ENCODE measurements at places on chromosomes 11 and 22. TPM values are rescaled to one million over a fixed set of nuclear protein-coding genes. Genes with fewer than 3 reads are reported as not detected.

The ACER3 gene
- 17.3 TPM for total RNA-seq

DNA sequence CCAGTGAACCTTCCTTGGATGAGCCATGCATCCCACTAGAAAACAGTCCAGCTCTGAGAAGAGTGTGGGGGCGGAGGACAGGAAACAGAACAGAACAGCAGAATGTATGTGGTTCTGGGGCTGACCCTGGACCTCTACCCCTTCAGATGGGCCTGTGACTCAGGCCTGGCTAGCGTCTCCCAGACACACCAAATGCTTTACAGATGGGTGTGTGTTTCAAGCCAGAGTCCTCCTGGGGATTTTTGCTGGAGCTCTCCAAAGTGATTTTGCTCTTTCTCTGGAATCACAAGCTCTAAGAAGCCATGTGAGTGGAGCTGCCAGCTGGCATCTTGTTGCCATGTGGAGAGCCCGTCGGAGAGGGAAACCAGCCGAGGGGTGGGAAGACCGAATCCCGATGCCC lies 13.2 kb upstream of the C1QTNF4 start:
- H3K36me3 ChIP-seq = no peaks in the 10 kb centered on the region
- H3K4me1 ChIP-seq = no peaks in the 10 kb centered on the region
- no peak overlapping the region for H3K27ac ChIP-seq
- DNase-seq = no peak
- H3K27me3 ChIP-seq = no peaks in the 10 kb centered on the region

DNA sequence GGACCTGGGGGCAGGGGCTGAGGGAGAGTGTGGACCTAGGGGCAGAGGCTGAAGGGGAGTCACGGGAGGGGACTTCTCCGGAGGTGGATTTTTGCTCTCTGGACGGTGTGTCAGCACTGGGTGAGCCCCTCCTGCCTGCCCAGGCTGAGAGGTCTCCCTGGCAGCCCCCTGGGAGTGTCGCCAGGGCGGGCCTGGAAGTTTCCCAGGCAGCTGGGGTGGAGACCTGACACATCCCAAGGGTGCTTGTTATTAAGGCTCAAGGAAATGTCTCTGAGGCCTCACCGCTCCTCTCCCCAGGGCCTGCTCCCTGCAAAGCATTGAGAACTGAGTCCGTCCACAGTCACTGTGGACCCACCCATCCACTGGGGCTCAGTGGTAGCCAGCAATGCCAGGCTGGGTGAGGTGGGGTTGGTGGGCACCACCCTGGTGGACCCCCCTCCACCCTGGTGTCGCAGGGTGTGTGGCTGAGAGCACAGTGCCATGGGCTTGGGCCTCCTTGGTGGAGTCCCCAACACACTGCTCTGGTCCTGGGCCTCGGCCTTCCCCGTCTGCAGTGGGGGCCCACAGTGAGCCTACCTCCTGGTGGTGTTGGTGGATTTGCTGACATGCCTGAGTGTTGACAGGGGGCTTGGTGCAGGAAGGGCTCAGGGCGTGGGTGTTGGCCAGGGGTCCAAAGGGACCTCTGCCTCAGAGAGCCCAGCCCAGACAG lies 2.5 kb downstream of the CD81 start:
- H3K27ac ChIP-seq = no peak overlapping the region
- no peaks in the 10 kb centered on the region for H3K27me3 ChIP-seq
- peaks cover 12% of the 10 kb centered on the region for H3K4me1 ChIP-seq
- no peak overlapping the region for H3K4me3 ChIP-seq
- DNase-seq = no peak

DNA sequence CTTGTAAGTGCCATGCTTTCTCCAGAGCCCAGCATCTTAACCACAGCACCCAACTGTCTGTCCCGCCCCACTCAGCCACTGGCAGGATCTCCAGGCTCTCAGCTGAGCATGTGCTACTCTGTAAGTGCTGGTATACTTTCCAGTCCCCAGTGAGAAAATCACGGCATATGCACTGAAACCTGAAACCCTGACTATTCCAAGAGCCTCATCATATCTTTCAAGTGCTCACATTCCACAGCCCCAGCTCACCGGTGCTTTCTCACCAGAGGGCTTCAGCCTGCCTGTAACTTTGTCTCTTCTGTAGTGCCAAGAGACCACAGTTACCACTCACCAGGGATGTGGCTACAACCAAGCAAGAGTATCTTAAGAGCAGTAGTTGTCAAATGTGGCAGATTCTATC lies 24.4 kb upstream of the PAMR1 start:
- H3K4me1 ChIP-seq = peaks cover 24% of the 10 kb centered on the region
- no peaks in the 10 kb centered on the region for H3K27me3 ChIP-seq
- H3K4me3 ChIP-seq = no peak overlapping the region
- H3K27ac ChIP-seq = no peak overlapping the region
- peak; percentile 64 for DNase-seq
- H3K36me3 ChIP-seq = no peaks in the 10 kb centered on the region

GRCh38 chr11:118948000-118948399 lies 8.1 kb upstream of the UPK2 start:
- no peak overlapping the region for H3K4me3 ChIP-seq
- H3K27ac ChIP-seq = no peak overlapping the region
- H3K4me1 ChIP-seq = no peaks in the 10 kb centered on the region
- DNase-seq = no peak
- H3K36me3 ChIP-seq = no peaks in the 10 kb centered on the region

Measured in SJCRH30 (cell line).